ENCODE measurements at places on chromosomes 1 and 21.

DNA sequence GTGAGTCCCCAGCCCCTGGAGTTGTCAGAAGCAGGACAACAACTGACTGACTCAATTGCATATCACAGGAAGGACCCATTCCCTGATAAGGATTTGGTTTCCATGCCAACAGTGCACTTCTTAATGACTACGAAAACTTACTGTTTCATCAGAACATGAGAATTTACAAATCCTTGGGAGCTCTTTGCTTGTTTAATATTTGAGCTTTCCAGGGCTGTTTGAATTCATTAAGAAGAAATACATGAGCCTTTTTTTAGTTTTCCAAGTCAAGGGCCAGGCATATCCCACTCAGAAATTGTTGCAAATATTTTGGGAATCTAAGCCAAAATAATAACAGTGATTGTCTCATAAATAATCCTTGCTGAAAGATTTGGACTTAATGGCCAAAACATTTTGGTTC lies 27.2 kb upstream of the COL24A1 start:
- no peak for DNase-seq

GRCh38 chr1:156816561-156817328 lies at the start of gene SH2D2A:
Gene SH2D2A (minus strand): TSS chr1:156816848. CDS start chr1:156816708, 140 bp downstream.
- DNase-seq: peak; percentile 88

DNA sequence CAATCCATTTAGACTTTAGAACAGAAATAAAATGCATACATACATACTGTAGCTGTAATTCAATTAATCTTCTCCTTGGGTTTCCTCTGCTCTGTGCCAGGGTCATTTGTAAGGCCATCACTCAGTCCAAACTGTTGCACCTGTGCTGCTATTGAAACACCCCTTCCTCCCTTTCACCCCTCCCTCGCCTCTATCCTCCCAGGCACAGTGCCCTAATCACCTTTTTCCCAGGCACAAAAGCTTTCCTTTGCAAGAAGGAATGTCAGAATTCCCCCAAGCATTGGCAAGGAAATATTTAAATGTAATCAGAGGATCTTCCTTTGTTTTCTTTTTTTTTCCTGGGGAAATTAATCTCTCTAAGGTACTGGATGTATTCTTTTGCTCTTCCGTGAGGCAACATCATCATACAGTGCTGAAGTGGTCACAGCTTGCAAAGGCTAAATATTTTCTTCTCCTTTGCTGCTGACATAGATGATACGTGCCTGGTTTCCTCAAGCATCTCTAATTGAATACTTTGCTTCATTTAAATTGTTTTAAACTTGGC lies 339.3 kb upstream of the NR5A2 start:
- DNase-seq: no peak

GRCh38 chr1:147475488-147475887 lies 65.8 kb upstream of the BCL9 start:
- no peak for DNase-seq

DNA sequence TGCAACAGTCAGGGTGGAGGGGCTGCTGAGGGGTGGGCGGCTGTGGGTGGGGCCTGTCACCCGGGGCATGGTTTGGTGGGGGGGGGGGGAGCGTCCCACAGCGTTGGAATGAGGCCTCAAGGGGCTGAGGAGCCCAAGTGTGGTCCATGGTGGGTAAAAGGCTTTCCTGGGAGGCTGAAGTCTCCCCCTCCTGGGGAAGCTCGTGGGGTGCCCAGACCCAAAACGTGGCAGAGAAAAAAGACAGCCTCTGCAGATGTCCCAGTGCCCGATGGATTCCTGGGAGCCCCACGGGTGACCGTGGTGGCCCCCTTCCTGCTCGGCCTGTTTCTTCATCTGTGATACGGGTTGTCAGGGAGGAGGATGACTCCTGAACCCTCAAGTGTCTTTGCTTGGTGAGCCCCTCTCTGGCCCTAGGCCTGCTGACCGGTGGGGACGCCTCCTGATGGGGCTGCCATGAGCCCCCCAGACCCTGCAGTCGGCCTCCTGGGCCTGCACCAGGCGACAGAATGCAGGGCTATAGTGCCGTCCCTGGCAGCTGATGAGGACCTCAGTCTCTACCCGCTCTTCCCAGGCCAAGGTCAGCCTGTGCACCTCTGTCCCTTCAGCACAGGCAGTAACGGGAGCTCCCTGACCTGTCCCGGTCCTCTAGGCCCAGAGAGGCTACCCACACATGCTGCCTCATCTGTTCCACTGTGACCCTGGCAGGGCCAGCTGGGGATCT lies 1.1 kb downstream of the OBSCN start:
- no peak for DNase-seq

- DNase-seq: no peak
These were observed 9.3 kb downstream of the ANKRD45 start for GRCh38 chr1:173660306-173660705.

DNA sequence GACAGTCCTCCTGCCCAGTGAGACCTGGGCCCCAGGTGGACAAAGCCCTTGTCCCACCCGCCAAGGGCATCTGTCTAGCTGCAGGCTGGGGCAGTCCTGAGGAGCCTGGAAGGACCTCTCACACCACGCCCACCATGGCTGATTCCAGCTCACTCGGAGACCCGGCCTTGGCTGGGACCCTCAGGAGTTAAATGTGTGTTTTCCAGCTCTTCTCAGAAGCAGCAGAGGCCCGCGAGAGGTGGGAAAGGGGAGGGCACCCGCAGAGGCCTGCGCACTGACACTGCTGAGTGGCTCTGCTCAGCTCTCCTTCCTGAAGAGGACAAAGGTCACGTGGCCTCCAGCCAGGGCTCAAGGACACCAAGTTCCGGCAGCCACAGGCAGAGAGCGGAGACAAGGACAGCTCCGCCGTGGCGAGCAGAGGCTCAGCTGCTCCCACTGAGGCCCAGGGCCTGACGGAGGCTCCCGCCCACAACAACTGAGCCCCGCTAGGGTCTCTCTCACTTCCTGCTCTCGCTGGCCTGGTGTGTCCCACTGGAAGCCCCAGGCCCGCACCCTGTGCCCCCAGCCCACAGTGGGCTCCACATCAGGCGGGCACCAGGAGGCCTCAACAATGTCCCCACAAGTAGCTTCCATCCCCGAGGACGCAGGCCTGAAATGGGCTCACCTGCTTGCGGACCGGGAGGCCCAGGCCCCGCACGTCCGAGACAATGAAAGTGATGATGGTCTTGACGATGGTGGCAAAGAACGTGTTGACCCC lies 16.9 kb downstream of the SLC19A1 start:
- DNase-seq: no peak

DNA sequence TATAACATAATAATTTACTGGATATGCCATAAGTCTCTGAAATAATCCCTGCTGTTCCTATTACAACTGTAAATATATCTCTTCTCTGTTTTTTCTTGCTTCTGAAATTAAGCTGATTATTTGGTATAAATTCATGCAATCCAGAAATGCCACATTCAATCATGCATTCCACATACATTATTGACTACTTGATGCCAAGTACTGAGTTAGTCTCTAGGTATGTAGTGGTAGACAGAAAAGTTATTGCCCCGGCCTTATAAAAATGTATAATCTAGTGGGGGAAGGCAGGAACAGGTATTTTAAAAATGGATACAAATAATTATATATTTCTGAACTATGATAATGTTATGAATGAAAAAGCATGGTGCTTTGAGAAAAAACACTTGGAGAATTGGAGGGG lies 338.6 kb upstream of the SNX7 start:
- no peak for DNase-seq

Measured in activated CD8-positive, alpha-beta memory T cell treated with anti-CD3 and anti-CD28 coated beads for 1 hour (primary cell).